ENCODE measurements at places on chromosomes 4 and X.

GRCh38 chrX:120672841-120673530 lies 43.1 kb upstream of the C1GALT1C1 start:
- no peak for DNase-seq

- DNase-seq: no peak
These were observed 187.8 kb downstream of the MID1IP1 start for GRCh38 chrX:38989076-38989475.

- DNase-seq: no peak
These were observed 1.4 kb downstream of the AMMECR1 start for GRCh38 chrX:110316351-110317060.

GRCh38 chrX:134600714-134601113 lies 57.6 kb downstream of the PLAC1 start:
- DNase-seq: no peak

GRCh38 chrX:75546724-75547511 lies 24.1 kb upstream of the ZDHHC15 start:
- DNase-seq: peak; percentile 6

- no peak for DNase-seq
These were observed 20.3 kb downstream of the PLRG1 start for GRCh38 chr4:154529728-154530519.

GRCh38 chrX:78532363-78532762 lies 126.8 kb downstream of the RTL3 start:
- DNase-seq: no peak

GRCh38 chr4:174707902-174708301 lies 121.1 kb downstream of the GLRA3 start:
- DNase-seq: no peak

DNA sequence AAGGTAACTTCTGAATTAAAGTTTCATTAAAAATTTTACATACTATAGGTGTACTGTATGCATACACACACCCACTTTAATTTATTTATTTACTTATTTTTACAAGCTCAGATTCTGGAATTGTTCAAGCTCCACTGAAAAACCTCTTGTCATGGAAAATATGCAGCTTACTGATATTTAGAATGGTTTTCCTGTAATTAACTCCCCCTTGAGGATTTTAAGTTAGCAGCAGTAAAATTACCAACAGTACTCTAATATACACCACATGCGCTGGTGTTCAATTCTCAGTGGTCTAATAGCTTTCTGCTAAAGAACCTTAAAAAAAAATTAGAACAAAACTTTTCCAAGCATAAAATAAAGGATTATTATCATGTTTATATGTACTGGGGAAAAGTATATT lies 12.0 kb downstream of the MAB21L2 start:
- DNase-seq: no peak

DNA sequence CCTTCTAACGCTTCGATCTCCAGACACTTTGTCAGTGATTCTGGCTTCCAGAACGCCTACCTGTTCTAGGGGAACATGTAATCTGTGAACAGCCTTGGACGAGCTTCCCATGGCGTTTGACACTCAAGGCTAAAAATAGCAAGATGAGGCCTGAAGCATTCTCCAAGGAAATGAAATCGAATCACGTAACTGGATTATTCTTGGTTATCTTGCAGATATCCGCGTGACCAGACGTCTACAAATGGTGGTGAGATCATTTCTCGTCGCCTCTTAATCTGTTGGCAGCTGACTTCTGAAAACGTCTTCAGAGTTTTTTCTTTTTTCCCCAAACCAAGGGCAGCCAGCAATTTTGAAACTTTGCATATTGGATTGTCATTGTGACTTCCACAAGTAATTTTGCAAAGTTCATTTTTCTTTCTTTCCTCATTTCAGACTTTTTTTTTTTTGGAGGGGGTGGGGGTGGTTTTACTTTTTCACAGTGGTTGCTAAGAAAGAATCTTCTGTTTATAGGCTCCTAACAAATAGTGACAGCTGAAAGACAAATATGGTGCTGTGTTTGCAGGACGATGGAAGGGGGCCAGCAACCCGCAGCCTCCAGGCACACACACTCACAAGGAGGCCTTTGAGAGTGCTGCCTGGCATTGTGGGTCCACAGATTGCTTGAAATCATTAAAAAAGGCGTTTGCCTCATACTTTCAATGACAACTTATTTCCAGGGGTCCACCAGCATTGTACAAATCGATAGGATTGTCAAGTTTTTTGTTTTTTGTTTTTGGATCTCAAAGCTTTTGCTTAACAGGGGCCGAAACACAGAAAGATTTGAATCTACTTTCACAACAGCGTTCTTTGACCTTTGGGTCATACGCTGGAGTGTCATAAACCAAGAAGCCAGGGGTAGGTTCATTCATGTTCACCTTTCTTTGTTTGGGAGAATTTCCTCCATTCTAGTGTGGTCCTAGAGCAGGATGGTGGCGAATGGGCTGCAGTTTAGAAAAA lies 32.4 kb upstream of the PDLIM3 start:
- no peak for DNase-seq

- no peak for DNase-seq
These were observed 71.5 kb downstream of the AFF1 start for GRCh38 chr4:87006426-87006675.

DNA sequence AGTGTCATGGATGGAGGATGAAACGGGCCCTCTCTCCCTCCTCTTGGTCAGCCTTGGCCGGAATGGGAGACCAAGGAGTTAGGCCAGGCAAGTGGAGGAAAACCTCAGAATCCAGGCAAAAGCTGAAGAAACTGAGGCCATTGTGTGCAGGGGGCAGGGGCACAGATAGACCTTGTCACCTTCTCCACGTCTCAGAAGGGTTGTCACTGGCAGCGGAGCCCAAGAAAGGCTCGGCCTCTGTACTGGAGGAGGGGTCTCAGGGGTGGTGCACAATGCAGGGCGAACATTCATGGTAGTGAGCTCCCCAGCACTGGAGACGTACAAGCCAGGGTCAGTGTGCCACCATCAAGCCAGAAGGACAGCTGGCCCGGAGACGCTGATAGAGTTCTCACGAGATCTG lies 139.5 kb downstream of the CPZ start:
- DNase-seq: no peak

DNA sequence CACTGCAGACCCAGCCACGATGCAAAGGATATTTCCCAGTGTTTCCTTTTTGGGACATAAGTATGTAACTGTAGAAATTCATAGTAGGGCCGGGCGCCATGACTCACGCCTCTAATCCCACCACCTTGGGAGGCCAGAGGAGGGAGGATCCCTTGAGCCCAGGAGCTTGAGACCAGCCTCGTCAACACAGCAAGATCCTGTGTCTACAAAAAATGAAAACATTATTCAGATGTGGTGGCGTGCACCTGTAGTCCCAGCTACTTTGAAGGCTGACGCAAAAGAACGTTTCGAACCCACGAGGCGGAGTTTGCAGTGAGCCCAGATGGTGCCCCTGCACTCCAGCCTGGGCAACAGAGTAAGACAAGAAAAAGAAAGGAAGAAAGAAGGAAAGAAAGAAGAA lies 49.2 kb downstream of the CRLF2 start:
- DNase-seq: no peak
